ENCODE measurements at places on chromosomes 5 and 9.

DNA sequence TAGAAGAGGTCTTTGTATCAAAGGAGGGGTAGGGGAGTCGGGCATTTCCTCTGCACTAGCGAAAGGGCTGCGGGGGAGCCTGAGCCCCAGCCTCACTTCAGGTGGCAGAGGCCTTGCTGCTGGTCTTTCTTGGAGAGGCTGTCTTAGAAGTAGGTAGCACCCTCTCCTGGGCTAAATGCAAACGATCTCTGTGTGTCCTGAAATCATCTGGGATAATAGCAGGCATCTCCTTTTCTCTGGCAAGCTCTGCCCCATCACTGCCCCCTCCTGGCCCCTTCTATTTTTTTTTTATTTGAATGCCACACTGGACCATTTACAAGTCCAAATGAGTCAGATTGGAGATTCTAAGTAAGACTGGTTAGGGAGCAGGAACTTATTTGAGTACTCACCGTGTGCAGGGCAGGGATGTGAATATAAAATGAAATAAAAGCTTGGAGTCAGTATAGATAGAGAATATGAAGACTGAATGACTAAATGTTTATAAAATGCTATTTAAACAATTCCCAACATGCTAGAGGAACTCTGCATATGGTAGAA, 137.1 kb downstream of the FGF1 start:
- DNase-seq, result peak; percentile 81

GRCh38 chr9:114827641-114828302, 21.9 kb upstream of the TNFSF15 start:
- DNase-seq, result no peak

DNA sequence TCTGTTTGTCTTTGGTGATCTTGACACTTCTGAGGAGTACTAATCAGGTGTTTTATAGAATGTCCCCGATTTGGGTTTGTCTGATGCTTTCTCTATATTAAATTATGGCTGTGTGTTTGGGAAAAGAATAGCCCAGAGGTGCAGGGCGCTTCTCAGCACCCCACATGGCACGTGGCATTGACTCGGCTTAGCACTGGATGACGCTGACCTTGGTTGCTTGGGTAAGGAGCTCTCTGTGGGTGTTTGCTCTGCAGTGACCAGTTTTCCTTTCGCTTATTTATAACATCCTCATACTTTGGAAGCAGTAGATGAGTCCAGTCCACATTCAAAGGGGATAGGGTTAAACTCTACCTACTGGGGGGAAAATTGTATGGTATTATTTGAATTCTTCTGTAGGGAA, 12.5 kb upstream of the FAM120AOS start:
- no peak for DNase-seq

DNA sequence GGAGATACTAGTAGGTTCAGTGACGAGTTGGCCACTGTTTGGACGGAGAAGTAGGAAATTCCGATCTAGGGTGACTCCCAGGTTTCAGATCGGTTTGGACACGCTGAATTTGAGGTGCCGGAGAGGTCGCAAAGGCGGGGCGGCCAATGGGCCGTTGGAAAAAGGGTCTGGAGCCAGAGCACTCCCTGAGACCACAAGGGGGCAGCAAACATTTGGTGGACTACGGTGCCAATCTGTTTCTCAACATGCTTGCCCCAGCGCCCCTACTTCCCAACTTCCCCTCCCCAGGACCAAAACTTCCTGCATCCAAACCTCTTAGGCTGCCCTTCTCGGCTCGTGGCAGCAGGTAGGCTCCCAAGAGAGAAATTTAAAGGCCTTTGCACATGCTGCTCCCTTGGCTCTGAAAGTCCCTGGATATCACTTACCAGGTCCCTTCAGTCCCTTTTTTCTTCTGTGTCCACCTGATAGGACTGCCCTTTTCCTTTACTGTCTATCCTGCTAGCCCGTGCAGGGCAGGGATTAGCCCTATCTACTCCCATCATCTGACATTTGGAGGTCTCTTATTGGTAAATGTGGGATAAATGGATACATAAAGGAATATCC, 992 bp upstream of the RPP25L start:
- DNase-seq, result peak; percentile 65

DNA sequence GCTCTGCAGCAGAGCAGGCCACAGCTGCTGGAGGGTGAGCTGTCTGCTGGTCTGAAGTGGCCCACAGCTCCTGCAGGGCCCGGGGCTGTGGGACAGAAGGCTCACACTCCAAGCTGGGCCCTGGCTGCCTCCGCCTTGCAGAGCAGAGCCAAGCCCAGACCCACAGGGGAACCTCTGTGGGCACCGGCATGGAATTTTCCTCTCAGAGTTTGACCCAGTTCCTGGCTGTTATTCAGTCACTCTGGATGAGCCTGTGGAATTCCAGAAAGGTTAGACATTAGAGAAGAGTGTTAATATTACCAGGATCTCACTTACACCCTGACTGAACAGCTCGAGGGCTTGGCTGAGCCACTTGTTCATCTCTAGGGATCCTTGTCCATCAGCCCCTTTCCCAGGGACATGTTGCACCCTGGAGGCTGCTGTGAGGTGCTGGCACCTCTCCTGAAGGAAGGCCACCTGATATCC, 17.5 kb downstream of the IL9 start:
- DNase-seq, result no peak

DNA sequence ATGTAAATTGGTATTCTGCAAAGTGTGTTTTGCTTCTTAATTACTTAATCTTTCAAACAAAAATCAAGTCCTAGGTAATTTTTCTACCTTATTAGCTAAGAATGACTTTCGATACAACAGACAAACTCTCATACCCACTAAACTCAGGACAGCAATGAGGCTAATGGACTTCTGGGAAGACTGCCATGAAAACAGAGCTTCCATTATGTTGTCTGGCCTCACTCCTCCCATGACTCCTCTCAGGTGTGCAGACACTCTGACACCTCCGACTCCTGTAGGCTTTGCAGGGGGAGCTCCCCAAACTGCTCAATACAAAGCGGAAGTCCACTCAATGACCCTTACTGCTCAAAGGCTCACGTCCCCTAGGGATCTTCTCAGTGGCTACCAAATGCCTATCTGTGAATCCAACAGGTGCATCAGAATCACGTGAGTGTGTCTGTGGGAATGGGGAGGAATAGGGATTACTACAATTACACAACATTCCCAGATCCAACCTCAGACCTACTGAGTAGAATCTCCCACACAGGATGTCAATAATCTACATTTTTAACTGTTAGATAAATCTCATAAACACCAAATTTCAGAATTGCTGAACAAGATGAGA, 289.9 kb downstream of the RAB3C start:
- DNase-seq, result no peak

All from foreskin melanocyte (primary cell).